HS-27A (cell line): ENCODE measurements at places on chromosomes 12 and 14.

DNA sequence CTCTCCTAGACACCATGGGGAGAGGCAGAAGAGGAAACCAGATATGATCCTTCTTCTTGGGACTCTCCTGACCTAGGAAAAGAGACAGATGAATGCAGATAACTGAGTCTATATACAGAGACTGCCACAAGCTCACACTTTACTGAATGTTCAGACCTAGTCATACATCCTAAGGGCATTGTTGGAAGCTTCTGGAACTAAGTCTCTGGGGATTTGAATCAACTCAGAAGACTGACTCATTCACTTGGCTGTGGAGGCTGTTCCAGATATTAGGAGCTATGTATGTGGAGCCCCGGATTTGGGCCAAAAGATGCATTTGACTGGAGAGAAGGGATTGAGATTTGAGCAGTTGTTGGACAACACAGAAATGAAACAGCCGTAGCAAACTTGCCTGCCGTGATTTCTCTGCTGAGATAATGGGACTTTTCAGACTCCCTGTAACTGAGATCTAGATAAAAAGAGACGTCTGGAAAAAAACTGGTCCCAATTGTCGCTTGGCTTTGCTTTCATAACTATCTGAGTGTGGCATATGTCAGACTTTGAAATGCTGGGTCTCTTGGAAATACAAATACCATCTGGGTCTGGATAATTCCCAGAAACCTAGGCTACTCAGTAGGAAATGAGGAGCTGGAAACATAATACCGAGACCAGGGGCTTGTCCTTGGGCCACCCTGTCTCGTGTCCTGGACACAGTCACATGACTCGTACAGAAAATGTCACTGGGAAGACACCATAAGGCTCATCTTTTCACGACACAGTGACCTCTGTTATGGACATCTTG is 396.8 kb downstream of the NUAK1 start:
- no peak for DNase-seq

GRCh38 chr14:39258782-39259545 is 25.2 kb downstream of the MIA2 start:
- DNase-seq, result no peak

GRCh38 chr12:460261-461230 is 807 bp downstream of the B4GALNT3 start:
- no peak for DNase-seq

- DNase-seq, result no peak
These were observed 76.4 kb downstream of the PAPOLA start for GRCh38 chr14:96578619-96579018.

DNA sequence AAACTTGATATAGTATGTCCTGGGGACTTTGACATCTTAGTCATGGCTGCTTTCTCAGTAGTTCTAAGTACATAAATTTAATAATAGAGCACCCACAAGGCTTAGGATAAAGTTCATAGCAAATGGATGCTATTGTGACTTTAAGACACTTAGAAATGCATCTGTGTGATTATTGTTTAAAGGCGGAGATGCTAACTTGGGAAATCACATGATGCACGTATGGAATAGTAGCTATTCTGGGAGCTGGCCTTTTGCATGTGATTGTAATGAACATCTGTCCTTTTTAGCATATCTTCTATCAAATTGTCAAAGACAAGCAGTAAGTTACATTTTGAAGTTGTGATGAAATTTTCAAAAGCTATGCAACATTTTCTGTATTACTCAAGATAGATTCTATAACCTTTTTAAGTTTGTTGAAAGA is 46.7 kb upstream of the ATP2A2 start:
- DNase-seq, result no peak

- no peak for DNase-seq
These were observed 258.0 kb upstream of the PLEKHG7 start for GRCh38 chr12:92444763-92445162.

DNA sequence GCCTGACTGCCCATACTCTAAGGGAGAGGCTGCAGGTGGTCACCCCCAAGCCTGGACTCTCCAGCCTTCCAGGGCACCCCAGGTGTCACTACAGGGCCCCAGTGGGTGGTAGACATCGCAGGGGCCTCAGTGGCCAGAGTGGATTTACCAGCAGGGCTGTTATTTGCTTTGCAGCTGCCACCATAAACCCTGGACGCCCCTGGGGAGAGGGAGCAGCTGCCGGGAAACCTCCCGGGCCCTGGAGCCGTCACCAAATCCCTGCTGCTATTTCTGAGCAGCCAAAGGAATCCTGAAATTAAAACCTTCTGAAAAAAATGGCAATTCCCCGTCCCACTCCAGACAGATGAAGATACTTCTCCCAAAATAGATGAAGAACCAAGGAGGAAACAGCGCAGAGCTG is 13.9 kb downstream of the TMEM119 start:
- DNase-seq, result no peak

DNA sequence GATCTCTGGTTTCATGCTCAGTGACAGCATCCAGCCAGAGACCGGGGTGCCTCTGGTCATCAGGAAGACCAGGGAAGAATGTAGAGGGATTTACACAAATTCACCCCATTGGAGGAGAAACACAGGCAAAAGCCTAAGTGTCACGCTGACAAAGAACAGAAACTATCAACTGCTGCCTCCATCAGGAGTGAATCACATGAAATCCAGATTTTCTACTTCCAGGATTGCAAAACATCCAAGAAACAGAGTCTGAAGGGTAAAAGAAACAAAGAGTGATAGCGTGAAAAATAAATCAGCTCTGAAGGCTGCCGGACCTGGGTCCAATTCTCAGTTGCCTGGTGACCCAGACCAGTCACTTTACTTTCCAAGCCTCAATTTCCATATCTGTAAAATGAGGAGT is 136.1 kb upstream of the MAP1LC3B2 start:
- DNase-seq, result no peak

- no peak for DNase-seq
These were observed 20.4 kb upstream of the GLIPR1 start for GRCh38 chr12:75460204-75460603.

- DNase-seq, result no peak
These were observed 3.3 kb downstream of the DLK1 start for GRCh38 chr14:100729982-100730381.

GRCh38 chr12:120090206-120090605 is 26.3 kb downstream of the RAB35 start:
- DNase-seq, result no peak

- no peak for DNase-seq
These were observed 25.2 kb upstream of the KLHL42 start for GRCh38 chr12:27754795-27755194.

DNA sequence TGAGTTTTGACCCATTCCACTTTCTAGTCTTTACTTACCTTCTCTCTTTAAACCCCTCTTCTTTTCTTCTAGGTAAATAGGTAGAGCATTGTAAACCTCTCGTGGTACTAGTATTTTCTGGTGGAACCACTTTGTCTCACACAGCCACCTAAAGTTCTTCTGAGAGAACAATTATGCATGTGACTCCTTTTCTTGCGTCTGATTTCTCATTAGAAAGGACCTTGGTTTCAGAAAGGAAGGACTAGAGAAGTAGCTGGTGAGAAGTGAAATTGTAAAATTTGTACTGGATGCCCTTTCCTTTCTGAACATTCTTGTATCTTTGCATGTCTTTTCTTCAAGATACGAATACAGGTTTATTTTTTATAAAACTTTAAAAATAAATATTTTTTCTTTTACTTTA is 99.0 kb downstream of the NUBPL start:
- DNase-seq, result no peak

DNA sequence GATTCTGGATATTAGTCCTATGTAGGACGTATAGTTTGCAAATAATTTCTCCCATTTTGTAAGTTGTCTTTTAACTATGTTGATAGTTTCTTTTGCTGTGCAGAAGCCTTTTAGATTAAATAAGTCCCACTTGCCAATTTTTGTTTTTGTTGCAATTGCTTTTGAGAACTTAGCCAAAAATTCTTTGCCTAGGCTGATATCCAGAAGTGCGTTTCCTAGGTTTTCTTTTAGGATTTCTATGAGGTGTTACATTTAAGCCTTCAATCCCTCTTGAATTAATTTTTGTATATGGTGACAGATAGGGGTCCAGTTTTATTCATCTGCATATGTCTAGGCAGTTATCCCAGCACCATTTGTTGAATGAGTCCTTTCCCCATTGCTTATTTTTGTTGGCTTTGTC is 264.4 kb upstream of the OR4E1 start:
- DNase-seq, result no peak

DNA sequence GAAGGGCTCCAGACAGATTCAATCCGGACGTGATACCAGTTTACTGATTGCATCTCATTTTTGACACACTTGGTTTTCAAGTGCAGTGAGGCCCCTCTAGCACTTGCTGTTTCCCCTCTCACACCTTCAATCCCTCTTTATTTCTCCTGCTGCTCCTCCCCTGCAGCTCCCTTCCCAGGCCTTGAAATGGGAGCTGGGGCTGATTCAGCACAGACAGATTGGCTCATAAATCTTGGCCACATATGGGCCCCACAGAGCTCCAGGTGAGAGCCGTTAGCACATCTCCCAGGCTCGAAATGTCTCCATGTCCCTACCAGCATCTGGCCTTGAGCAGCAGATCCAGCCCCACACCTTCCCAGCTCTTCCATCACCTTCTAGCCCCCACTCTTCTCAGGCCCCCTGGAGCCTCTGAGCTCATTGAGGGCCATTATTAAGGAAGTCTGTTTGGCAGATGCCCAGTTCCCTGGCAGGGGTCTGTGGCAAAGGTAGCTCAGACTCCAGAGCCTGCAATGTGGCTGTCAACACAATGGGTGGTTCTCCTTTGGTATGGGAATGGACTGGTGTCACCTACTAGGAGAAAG is 220.3 kb upstream of the FKBP4 start:
- DNase-seq, result no peak

DNA sequence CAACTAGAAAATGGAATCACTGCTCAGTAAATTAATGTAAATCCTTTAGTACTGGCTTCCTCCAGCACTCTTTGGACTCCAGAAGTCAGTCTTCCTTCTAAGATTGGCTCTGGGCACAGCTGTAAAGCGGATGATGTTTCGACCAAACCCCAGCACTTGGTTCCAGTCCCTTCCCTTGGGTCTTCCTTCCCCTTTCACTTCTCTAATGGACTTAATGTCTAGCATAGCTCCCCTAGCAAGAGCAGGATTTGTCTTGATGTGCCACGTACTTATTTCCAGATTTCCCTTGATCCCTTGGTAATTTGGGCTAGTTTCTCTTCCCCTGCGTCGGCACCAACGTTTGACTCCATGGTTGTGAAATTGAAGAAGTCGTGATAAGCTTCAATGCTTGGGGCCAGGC is 28.3 kb downstream of the C12orf75 start:
- no peak for DNase-seq

GRCh38 chr12:79083181-79083580 is 218.6 kb downstream of the SYT1 start:
- no peak for DNase-seq

DNA sequence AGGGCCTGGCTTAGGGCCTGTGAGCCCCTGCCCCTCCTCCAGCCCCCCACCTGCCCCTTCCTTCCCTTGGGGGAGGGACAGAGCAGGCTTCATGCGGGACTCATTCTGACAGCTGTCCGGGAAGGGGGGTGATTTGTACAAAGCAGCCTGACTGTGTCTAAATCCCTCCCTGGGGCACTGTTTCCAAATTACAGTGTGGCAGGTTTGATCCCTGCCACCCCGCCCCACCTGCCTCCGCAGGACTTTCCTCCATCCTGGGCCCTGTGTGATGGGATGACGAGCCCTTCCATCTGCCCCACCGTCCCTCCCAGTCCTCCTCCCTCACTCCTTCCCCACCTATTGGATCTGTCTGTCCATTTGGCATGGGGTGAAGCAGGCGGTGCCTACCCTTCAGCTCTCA is 363.9 kb downstream of the BCL11B start:
- DNase-seq, result no peak

GRCh38 chr12:40827683-40828592 is 135.7 kb downstream of the CNTN1 start:
- DNase-seq, result no peak

DNA sequence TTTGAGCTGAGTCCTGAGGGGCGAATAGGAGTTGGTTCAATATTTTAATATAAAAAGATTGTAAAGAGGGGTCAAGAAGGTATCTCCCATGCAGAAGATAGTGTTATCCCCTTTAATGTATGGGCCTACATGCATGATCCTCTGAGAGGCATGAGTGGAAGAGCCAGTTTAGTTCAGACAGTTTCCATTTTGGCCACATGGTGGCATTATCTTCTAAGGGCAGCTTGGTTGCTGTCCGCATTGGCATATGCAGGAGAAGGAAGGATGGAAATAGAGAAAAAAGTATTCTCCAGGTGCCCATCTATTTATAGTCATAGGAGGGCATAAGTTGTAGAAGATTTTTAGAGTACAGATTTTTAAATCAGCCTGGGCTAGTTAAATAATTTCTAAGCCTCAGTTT is 5.4 kb downstream of the SAMD4A start:
- no peak for DNase-seq
